Spinal cord (tissue), 10 donors: ENCODE measurements at places on chromosomes 2 and 18. TPM values are rescaled to one million over a fixed set of nuclear protein-coding genes. Genes with fewer than 3 reads are reported as not detected.

AFF3 gene
- 43.6 TPM for total RNA-seq

PXDN gene
- 53.5 TPM for total RNA-seq

LPIN1 gene
- 35.4 TPM for total RNA-seq

IL1RN gene
- 1.8 TPM for total RNA-seq

ALK gene
- 12.4 TPM for total RNA-seq

CAB39 gene
- total RNA-seq = 119 TPM

CNOT9 gene
- total RNA-seq = 37.9 TPM

CD8A gene
- 0.88 TPM for total RNA-seq

TNP1 gene
- not detected for total RNA-seq

IL36A gene
- total RNA-seq = not detected

CHRNG gene
- 0.06 TPM for total RNA-seq

EML6 gene
- 20.0 TPM for total RNA-seq

GKN2 gene
- total RNA-seq = not detected

CRYGD gene
- 0.83 TPM for total RNA-seq

IL37 gene
- total RNA-seq = 0.28 TPM

SPP2 gene
- total RNA-seq = not detected

CTIF gene
- total RNA-seq = 32.5 TPM

UGT1A6 gene
- 0.20 TPM for total RNA-seq

CYBRD1 gene
- 138 TPM for total RNA-seq

EMX1 gene
- 0.28 TPM for total RNA-seq

ABCG8 gene
- 0.33 TPM for total RNA-seq

MMADHC gene
- total RNA-seq = 101 TPM

CEBPZ gene
- 69.5 TPM for total RNA-seq

ALLC gene
- 8.2 TPM for total RNA-seq

AGXT gene
- total RNA-seq = 0.17 TPM

SULT1C2 gene
- 2.9 TPM for total RNA-seq

UPP2 gene
- total RNA-seq = 1.4 TPM

SH3RF3 gene
- 5.2 TPM for total RNA-seq

RAB31 gene
- total RNA-seq = 79.0 TPM

PASK gene
- total RNA-seq = 8.6 TPM

CNDP1 gene
- 0.61 TPM for total RNA-seq

POTEI gene
- 0.72 TPM for total RNA-seq

ATP8B1 gene
- 14.4 TPM for total RNA-seq

POU3F3 gene
- 20.5 TPM for total RNA-seq

GREB1L gene
- 13.8 TPM for total RNA-seq

NCKAP5 gene
- 10.6 TPM for total RNA-seq

RNF125 gene
- 4.1 TPM for total RNA-seq

PROKR1 gene
- 5.8 TPM for total RNA-seq

NEDD4L gene
- 33.8 TPM for total RNA-seq

LHCGR gene
- total RNA-seq = 0.66 TPM

ADGRF3 gene
- 0.10 TPM for total RNA-seq

NAT8 gene
- not detected for total RNA-seq

SFT2D3 gene
- 6.5 TPM for total RNA-seq

ERBB4 gene
- total RNA-seq = 21.6 TPM

TRABD2A gene
- total RNA-seq = 0.69 TPM

SLC19A3 gene
- total RNA-seq = 5.3 TPM

CCDC121 gene
- 12.8 TPM for total RNA-seq

FKBP7 gene
- 59.1 TPM for total RNA-seq

C2orf66 gene
- 0.28 TPM for total RNA-seq

PHLPP1 gene
- total RNA-seq = 49.4 TPM

TSN gene
- 64.7 TPM for total RNA-seq

IL18RAP gene
- total RNA-seq = 0.69 TPM

LGALSL gene
- total RNA-seq = 19.8 TPM
